ENCODE measurements at places on chromosomes 13 and 19. TPM values are rescaled to one million over a fixed set of nuclear protein-coding genes. Genes with fewer than 3 reads are reported as not detected.

Gene CDX2
- not detected for total RNA-seq

Gene SHD
- total RNA-seq: not detected

DNA sequence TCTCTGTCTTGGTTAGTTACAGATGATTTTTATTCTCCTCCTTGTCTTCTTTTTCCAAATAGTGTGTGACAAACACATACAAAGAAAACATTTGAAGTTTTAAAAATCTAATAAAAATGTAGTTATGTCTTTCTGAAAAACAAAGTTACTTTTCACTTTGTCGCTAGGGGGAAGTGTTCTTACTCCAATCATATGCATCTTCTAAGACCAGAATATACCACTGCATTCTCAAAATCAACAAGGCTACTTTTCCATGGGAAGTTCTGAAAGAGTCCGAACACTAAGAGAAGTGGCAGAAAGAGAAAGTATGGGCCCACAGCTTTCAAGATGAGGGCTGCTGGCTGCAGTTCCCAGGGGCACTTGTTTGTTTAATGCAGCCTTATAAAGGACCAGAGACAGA lies 208.9 kb downstream of the DCT start:
- DNase-seq: no peak

DNA sequence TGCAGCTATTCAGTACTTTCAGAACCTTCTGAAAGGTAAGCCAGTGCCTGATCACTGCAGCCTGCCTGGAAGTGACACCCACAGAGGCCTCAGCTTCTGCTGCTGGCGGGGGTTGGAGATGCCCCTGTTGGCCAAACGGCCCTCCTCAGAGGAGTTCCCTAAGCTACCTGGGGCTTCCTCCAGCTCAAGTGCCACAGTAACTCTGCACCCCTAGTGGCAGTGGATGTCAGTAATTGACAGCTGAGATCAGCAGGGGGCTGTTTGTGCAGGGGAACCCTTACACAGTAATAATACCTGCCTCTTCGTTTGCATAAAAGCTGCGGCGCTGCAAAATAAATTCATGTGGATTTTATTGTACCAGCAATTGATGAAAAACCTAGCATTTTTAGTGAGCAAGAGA lies 28.9 kb downstream of the TDRD12 start:
- no peak for DNase-seq

DNA sequence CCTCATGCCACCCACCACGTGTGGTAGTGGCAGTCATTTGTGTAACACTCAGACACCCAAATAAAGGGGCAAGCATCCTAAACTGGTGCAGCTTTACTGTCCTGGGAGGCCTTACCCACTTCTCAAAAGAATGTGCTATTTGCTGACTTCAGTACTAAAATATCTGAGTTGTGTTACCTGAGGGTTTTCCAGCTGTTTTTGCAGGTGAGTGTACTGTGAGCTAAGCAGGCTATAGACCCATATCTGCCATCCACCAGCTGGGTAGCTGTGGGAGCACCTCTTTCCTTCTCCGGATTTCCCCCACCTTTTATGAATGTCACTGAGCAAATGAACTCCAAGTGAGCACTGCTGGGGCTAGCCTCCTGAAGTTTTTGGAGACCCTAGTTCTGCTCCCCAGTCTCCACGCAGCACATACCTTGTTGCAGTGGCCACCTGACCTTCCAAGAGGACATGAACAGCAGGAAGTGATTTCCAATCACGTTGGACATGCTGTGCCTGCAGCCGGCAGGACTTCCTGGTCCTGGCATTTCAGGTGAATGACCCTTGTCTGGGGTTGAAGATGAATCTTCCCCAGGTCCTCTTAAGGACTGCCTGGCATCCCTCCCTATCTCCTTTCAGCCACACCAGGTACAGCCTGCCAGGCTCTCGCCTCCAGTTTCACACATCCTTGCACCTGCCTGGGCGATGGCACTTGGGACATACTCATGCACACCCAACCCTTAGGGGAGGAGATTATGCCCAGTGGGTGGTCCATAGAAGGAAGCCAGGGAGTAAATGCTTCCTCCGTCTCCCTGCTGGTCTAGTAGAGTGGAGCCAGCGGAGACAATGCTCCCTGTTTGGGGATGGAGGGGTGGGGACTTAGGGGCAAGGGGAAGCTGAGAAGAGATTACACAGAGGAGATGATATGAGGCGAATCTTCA lies 109.5 kb upstream of the SPATA13 start:
- DNase-seq: no peak

DNA sequence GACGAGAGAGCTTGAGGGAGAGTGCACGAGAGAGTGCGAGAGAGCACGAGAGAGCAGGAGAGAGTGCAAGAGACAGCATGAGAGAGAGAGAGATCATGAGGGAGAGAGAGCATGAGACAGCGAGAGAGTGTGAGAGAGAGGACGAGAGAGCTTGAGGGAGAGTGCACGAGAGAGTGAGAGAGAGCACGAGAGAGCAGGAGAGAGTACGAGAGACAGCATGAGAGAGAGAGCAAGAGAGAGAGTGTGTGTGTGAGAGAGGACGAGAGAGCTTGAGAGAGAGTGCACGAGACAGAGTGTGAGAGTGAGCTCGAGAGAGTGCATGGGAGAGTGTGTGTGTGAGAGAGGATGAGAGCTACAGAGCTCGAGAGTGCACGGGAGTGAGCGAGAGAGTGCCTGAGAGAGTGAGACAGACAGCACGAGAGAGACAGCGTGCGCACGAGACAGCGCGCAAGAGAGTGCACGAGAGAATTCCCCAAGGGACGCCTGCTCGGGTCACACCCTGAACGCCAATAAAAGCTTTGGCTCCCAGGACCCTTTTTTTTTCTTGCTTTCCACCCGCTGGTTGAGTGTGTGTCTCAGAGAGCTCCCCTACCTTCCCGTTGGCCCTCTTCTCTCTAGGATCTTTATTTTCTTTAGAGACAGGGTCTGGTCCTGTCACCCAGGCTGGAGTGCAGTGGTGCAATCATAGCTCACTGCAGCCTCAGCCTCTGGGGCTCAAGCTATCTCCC lies 3.7 kb downstream of the CD70 start:
- no peak for DNase-seq

- no peak for DNase-seq
These were observed 1.8 kb downstream of the ZNF114 start for GRCh38 chr19:48271531-48272151.

- no peak for DNase-seq
These were observed 23.6 kb downstream of the DCAF15 start for GRCh38 chr19:13975870-13976269.

DNA sequence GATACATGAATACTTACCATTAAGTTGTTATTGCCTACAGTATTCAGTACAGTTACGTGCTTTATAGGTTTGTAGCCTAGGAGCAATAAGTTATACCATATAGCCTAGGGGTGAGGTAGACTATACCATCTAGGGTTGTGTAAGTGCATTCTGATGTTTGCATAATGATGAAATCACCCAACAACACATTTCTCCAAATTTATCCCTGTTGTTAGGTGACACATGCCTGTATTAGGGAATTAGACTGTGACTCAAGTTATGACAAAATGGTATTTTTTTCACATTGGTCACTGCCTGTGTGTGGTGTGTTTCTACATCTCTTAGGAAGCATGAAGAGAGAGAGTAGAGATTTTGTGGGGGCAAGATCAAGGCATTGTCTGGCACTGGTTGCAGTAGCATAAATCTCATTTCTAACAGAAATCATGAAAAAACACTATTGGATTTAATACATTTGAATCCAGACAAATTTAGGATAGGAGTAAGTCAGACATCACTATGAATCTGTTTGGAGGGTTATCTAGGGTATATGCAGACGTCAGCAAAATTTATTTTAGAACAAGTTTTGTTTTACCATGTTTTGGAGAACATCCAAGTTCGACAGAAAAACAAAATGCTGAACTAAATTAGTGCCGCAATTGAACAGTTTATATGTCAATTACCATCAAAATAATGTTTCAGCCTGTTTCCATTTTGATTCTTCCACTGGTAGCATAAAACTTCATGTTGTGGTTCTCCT lies 332.1 kb downstream of the LMO7 start:
- no peak for DNase-seq

GRCh38 chr19:17097593-17098126 lies 22.1 kb downstream of the MYO9B start:
- DNase-seq: peak; percentile 56

DNA sequence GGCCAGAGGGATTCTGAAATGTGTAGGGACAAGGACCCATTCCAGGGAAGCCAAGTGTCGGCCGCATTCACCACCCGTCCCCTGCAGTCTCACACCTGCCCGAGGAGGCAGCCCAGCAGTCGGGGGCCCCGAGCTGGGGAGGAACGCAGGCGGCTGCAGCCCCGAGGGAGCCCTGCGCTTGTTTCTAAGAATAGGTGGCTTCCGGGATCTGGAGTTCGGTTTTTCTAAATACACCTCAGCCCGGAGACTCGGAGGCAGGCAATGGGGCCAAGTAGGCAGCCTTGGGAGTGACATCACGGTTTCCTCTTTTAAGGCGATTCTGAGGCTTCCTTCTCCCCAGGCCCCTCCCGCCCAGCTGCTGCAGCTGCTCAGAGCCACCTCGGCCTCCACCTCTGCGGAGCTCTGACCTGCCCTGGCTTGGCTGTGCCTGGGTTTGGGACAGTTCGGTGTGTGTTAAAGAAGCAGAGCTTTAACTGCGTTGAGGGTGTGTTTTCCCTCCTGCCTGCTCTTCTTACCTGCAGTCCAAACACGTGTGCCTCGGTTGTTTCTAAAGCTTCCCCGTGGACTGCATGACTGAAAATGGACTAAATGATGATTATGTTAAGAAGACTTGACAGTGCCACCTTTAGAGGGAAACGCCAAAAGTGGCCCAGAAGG lies 80.5 kb downstream of the COL4A2 start:
- DNase-seq: no peak

GRCh38 chr13:41407380-41407779 lies 50.0 kb upstream of the RGCC start:
- DNase-seq: no peak

Gene VSTM2B
- 8.7 TPM for total RNA-seq

GRCh38 chr19:12095111-12095790 lies 30.7 kb downstream of the ZNF844 start:
- no peak for DNase-seq

DNA sequence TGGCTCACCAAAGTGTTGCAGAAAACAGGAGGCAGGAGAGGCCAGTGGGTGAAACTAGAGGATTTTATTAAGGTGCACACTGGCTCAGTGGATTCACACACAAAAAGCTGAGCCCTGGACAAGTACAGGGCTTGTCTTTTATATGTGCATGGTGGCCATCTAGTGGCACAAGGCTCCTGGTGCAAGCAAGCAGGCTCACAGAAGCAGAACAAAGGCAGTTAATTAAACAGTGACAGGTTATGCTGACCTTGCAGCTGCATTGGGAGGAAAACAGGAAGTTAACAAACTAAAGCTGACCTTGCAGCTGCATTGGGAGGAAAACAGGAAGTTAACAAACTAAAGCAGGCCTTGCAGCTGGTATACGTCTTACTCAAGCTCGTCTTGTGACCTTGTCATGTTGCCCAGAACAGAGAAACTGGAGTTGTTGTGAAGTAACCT lies 65.3 kb upstream of the ZNF681 start:
- peak; percentile 52 for DNase-seq

DNA sequence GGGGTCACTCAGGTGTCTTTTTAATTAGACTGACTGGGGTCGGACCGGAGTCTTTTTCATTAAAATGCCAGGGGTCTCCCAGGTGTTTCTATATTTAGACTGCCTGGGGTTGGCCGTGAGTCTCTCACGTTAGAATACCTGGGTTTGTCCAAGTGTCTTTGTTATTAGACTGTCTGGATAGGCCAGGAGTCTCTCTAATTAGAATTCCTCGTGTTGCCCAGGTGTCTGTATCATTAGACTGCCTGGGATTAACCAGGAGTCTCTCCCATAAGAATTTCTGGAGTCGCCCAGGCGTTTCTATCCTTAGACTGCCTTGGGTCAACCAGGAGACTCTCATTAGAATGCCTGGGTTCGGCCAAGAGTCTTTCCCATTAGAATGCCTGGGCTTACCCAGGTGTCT lies 1445.7 kb downstream of the UQCRFS1 start:
- no peak for DNase-seq

- no peak for DNase-seq
These were observed 589.9 kb downstream of the PCDH9 start for GRCh38 chr13:66640231-66640630.

DNA sequence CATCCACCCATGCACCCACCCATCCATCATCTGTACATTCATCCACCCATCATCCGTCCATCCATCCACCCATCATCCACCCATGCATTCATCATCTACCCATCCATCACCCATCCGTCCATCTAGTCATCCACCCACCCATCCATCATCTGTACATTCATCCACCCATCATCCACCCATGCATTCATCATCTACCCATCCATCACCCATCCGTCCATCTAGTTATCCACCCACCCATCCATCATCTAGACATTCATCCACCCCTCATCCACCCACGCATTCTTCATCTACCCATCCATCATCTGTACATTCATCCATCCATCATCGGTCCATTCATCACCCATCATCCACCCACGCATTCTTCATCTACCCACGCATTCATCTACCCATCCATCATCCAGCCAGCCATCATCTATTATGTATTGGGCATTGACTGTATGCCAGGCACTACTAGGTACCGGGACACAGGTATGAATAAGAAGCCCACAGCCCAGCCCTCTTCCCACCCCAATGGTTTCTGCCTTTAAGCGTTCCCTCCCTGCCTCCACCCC lies 16.7 kb upstream of the GALP start:
- DNase-seq: no peak
